ENCODE measurements at places on chromosomes 11 and 22.

DNA sequence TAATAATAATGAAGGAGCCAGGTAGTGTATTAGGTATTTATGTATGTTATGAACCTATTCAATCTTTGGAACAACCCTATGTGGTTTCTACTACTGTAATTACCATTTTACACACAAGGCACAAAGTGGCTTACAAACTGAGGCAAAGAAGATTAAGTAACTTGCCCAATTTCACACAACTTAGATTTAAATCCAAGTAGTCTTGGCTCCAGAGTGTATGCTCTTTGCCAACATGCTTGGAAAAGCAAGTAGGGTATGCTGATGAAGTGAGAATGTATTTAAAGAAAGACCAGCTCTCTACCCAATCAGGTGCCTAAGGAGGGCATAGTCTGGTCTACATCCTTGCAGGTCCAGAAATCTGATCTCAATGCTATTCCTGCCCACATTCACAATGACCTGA, 463.2 kb downstream of the METTL15 start:
- no peak for DNase-seq

GRCh38 chr11:12460466-12460865, 83.1 kb downstream of the PARVA start:
- DNase-seq = no peak

DNA sequence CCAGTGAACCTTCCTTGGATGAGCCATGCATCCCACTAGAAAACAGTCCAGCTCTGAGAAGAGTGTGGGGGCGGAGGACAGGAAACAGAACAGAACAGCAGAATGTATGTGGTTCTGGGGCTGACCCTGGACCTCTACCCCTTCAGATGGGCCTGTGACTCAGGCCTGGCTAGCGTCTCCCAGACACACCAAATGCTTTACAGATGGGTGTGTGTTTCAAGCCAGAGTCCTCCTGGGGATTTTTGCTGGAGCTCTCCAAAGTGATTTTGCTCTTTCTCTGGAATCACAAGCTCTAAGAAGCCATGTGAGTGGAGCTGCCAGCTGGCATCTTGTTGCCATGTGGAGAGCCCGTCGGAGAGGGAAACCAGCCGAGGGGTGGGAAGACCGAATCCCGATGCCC, 13.2 kb upstream of the C1QTNF4 start:
- no peak for DNase-seq

DNA sequence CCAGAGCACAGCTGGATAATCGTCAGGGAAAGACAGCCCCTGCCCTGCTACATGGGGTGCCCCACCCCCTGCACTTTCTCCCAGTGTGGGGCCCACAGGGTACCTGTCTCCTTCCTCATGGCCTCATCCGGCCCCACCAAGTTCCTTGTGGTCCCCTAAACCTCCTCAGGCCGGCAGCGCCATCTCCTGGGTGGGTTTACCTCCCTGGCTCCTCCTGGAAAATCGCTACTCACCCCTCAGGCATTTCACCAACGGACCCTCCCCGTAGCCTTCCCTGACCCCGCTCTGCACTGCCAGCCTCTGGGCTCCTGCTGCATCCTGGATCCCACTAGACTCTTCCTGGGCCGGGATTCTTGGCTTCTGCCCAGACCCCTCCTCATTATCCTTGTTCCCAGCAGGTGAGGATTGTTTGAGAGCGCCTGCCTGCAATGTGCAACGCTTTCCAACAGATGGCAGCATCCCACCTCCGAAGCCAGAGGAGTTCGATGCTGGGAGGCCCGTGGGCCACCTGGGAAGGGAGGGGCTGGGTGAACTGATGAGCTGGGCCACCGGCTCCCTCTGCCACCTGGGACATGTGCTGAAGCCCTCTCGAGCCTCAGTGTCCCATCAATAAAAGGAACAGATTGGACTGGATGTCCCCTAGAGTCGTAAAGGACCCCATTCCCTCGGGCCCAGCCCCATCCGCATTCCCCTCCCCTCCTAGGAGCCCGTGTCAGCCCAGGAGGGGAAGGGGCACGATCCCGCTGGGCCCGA, 44.2 kb upstream of the TTLL12 start:
- peak; percentile 58 for DNase-seq

DNA sequence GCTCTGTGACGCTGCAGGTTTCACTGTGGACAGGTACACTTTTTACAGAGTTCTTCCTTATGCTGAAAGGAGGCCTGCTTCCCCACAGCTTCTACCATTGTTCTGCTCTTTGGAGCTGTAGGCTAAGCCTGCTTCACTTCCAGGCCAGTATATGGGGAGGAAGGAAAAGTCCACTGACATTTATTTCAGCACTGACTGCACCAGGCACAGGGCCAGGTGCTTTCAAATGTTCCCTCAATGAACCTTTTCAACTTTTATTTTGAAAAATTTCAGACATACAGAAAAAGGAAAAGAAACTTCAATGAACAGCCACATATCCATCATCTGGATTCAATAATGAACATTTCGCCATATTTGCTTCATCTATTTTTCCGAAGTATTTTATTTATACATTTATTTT, 22.0 kb downstream of the POU2F3 start:
- no peak for DNase-seq

DNA sequence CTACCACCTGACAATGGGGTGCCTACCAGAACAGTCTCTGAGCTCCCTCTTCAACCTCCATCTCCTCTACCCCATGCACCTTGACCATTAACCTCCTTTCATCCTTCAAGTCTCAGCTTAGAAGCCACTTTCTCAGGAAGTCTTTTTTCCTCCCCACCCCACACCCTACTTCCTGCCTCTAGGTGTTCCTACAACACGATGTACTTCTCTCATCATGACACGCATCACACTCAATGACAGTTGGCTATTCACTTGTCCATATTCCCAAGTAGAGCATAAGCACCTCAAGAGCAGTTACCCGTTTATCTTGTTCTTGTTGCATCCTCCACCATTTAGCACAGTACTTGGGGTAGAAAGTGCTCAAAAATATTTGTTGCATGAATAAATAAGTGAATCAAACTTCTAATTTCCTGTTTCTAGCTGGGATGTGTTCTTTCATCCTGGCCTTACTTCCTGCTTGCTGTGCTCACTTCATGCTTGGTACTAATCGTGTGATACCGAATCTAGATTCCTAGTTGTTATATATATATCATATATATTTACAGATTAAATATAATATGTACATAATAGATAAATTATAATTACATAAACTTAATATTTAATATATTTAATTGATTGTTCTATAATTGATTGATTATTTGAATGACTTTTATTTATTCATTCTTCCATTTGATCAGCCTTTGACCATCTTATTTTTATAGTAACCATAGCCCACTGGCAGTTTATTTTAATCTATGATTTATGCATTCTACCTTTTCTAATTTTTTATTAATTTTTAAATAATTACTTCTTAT, 177.5 kb upstream of the TMEM45B start:
- DNase-seq = no peak

- no peak for DNase-seq
Measured at GRCh38 chr11:44592125-44592940, 26.9 kb downstream of the CD82 start.

- DNase-seq = no peak
Measured at GRCh38 chr22:47114813-47115517, 352.5 kb downstream of the TBC1D22A start.

DNA sequence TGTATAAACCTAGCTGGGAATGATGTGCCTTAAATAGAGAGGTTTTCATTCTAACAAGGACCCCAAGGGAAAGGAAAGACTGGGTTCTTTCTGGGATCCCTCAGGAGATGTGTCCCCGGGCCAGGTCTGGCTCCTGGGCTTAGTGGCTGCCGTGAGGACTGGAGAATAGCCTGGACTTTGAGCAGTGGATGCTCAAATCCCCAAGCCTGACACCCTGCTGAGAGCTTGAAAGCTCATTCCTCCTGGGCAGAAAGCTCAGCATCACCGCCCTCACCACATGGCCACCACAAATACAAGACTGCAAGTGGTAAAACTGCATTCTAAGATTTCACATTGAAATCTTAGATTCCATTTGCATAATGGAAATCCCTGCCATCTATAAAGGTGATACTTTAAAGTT, 79.4 kb upstream of the NARS2 start:
- no peak for DNase-seq

- DNase-seq = no peak
Measured at GRCh38 chr22:22691716-22692701, 47.6 kb downstream of the GGTLC2 start.

DNA sequence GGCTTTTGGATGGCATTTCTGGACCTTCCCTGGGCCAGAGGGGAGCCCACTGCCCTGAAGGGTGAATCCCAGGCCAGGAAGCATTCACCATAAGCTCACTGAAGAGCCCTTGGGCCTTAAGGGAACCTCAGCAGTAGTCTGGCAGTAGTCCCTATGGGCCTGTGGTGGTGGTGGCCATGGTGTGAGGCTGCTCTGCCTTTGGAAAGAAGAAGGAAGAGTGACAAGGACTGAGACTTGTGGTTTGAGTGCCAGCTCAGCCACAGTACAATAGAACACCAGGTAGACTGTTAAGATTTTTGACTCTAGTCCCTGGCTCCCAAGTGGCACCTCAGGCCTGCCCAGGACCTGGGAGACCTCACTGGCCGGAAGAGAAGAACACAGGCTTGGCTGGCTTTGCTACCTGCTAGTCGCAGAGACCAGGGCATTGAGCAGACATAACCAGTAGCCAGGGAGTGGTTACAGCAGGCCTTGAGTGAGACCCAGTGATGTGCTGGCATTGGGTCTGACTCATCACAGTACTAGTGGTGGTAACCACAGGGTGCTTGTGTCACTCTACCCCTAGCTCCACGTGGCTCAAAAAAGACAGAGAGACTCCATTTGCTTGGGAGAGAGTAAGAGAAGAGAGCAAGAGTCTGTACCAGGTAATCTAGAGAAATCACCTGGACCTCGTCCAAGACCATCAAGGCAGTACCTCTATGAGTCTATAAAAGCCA, 259.8 kb upstream of the BLID start:
- no peak for DNase-seq

GRCh38 chr22:45966895-45967365, 10.0 kb downstream of the WNT7B start:
- DNase-seq = no peak

DNA sequence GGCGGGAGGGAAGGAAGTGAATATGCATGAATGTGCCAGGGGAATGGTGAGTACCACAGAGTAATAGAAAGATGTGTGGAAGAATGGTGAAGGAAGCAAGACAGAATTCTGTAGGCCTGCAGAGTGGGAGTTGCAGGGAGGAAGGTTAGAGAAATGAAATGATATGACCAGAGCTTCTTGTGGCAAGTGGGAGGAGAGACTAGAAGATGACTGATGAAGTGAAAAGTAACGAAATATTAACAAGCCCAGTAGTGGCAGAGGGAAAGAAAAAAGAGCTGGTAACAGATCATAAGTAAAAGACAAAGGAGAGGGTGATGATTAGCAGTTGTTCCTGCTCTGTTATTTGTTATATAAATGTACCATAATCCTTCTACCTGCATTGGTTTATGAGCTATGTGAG, 1.0 kb upstream of the ALKBH8 start:
- DNase-seq = no peak

GRCh38 chr22:32531931-32532819, 57.6 kb downstream of the FBXO7 start:
- no peak for DNase-seq

GRCh38 chr11:86919557-86920210, 35.5 kb downstream of the FZD4 start:
- no peak for DNase-seq

GRCh38 chr11:102118937-102119336, 8.7 kb downstream of the YAP1 start:
- DNase-seq = no peak

DNA sequence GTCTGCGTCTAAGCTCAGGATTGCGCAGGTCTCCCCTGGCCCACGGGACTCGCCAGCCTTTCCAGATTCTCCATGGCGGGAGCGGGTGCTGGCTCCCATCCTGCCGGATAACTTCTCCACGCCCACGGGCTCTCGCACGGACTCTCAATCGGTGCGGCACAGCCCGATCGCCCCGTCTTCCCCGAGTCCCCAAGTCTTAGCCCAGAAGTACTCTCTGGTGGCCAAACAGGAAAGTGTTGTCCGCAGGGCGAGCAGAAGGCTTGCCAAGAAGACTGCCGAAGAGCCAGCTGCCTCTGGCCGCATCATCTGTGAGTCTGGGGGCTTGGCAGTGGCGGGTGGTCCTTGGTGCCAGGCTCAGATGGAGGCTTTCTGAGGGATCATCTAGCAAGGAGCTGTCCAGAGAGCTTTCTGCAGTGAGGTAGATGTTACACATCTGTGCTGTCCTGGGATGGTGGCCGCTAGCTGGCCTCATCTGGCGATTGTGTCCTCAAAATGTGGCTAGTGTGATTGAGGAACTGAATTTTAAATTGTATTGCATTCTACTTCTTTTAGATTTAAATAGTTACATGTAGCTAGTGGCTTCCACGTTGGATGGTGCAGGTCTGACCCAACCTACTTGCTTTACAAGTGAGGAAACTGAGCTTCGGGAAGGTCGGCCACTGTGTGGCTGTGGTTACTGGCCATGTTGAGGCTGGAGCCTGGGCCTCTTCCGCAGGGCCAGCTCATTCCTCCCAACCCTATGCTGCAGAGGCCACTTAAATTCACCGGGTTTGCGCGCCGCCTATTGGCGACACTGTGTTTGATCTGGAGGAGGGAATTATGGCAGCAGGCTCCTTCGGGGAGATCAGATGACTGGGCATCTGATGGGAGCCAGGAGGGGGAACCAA, 6.7 kb downstream of the INCENP start:
- no peak for DNase-seq

GRCh38 chr11:61004761-61005181, 33.3 kb downstream of the CD6 start:
- no peak for DNase-seq

GRCh38 chr11:120710354-120711131, 199.0 kb downstream of the GRIK4 start:
- DNase-seq = no peak

DNA sequence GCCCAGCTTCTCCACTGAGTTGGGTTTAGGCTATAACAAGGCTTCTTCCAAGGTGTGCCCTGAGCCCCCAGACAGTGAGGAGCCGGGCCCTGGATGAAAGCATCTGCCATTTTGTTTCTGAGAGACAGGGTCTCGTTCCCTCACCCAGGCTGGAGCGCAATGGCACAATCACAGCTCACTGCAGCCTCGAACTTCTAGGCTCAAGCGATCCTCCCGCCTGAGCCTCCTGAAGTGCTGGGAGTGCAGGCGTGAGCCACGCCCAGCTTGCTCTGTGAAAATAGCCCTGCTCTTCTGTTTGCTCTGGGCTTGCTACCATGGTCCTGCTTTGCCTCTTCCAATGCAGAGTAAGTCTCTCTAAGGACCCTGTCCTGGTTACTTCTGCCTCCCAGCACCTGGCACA, 6.7 kb downstream of the DENND6B start:
- DNase-seq = no peak

DNA sequence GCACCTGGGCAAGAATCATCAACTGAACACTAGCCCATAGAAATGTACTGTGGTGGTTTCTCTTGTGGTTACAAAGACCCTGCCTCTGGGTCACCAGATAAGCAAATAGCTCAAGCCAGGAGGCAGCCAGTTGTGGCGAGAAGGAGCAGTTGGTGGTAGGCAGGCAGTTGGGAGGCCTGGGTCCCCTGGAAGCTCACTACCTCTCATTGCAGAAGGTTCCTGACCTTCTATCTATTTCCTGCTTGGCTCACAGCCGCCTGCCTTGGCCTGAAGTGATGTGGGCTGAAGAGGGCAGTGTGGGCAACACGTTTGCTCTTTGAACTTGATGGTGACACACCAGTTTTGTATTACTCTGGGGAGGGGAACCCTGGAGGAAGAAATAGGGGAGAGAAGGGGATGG, 34.7 kb downstream of the NECTIN1 start:
- no peak for DNase-seq

GRCh38 chr11:9825315-9825714, 161.4 kb downstream of the SWAP70 start:
- no peak for DNase-seq

GRCh38 chr11:99177446-99177845, 156.7 kb downstream of the CNTN5 start:
- no peak for DNase-seq
